Fibroblast of upper back skin (primary cell): ENCODE measurements at places on chromosomes 7 and 10.

GRCh38 chr7:35720849-35721248, 25.9 kb upstream of the HERPUD2 start:
- no peak for DNase-seq

DNA sequence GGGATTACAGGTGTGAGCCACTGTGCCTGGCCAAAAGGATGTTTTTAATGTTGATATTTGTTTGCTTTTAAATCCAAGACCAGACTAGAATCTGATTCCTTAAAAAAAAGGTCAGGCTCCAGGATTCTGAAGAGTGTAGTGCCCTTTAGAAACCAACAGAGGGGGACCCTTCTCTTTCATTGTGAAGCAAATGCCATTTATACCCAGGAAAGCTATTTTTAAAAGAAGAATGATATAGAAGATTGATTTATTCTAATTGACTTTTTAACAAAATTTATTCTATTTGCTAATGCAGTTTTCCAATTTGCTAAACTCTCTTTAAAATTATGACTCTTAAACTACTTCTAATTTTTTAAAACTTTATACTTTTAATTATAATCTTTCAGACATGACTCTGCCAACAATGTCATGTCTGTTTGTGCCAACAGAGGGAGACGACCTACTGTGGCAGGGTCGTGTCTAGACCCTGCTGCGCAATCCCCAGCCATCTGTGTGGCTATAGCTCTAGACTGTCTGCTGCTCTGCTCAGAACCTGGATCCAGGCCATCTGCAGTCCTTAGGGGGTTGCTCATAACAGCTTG, 201.0 kb upstream of the IMMP2L start:
- peak; percentile 70 for DNase-seq

- DNase-seq, result no peak
These were observed 80.7 kb downstream of the AGMO start for GRCh38 chr7:15481132-15481531.

GRCh38 chr7:31747553-31747952, 60.5 kb downstream of the PPP1R17 start:
- DNase-seq, result no peak

GRCh38 chr10:99430116-99430450, 341 bp downstream of the GOT1 start:
- no peak for DNase-seq

DNA sequence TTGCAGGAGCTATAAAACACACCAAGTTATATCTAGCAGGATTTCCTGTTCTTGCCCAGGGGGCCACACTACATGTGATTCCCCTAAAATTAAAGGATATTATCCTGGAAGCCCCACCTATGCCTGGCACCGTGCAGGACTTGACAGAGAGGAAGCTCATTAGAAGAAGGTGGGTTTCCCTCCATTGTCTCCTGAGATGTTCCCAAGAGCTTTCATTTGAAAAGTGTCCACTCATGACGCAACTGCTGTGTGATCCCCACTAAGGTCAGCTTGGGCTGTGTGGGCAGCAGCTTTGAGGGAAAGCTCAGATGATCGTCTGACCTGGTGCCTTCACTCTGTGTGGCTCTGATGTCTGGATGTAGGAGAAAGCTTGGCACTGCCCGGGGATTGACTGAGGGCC, 53.5 kb downstream of the RAMP3 start:
- DNase-seq, result no peak

DNA sequence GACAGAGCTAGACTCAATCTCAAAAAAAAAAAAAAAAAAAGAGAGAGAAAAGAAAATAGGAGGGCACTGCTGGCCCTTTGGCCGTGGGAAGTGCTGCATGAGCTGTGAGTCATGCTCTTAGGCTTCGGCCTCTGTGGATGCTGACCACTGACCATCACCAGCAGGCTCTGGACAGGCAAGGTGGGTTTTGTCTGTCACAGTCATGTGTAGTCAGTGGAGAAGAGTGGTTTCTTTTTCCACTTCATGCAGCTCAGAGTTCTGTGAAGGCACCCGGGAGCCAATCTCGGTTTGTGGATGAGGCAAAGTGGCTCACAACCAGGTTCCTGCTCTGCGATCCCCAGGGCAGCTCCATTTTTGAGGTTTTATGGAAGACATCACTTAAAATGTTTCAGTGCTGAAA, 58.1 kb downstream of the PRTFDC1 start:
- peak; percentile 51 for DNase-seq
